NAMALWA (cell line): ENCODE measurements at places on chromosomes 3 and 15.
A peak's percentile ranks its signal among the peaks of the same experiment; 100 is the strongest.

- DNase-seq: peak; percentile 73
Measured at GRCh38 chr3:177196456-177197040, 734 bp downstream of the TBL1XR1 start.

DNA sequence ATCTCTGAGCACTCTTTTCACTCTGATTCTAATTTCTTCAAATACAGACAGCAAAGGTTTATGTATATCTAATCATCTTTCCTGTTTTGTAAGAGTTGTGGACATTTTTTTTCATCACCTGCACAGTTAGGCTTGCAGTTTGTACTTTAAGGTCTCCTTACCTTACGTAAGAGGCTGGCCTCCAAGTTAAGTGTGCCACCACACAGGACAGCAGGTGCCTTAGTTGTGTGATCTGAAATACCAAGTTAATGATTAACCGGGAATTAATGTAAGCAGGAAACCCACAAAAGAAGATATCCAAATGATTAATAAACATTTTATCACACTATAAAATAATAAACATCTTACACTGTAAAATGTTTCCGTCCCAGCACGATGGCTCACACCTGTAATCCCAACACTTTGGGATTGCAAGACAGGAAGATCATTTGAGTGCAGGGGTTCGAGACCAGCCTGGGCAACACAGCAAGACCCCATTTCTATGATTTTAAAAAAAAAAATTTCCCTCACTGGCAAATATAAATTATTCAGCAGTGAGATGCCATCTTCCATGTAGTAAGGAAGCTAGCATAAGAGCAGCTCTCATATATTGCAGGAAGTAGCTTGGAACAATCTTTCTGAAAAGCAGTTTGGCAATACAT is 87.7 kb upstream of the LIMD1 start:
- DNase-seq: no peak

- no peak for DNase-seq
Measured at GRCh38 chr3:46484388-46484787, 13.4 kb upstream of the RTP3 start.

GRCh38 chr3:152595975-152596821 is 238.7 kb upstream of the P2RY1 start:
- peak; percentile 81 for DNase-seq

- DNase-seq: no peak
Measured at GRCh38 chr3:88807491-88808105, 299.8 kb upstream of the EPHA3 start.

DNA sequence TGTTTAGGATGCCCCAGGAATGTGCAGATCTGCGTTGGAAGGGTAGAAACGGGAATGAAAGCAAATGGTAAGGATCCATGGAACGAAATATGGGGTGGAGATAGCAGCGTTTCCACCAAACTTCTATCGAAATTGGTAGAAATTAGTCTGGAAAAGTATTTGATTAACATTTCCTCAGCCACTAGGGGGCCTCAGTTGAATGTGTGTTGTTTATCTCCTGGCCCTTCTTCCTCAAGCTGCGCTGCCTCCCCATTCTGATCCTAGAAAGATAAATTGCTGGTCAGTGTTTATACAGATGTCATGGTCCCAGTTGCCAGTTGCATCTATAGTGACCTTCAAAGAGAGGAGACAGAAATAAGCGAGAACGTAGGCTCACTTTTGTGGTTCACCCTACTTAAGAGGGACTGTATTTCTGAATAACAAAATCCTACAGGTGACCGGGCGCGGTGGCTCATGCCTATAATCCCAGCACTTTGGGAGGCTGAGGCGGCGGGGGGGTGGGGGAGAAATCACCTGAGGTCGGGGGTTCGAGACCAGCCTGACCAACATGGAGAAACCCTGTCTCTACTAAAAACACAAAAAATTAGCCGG is 457.1 kb downstream of the SQOR start:
- peak; percentile 57 for DNase-seq

- no peak for DNase-seq
Measured at GRCh38 chr3:64687781-64688604, at the start of gene ADAMTS9. ADAMTS9 (minus strand) TSS chr3:64688000; CDS start chr3:64687657, 343 bp downstream.

GRCh38 chr15:75225951-75226732 is 24.5 kb downstream of the C15orf39 start:
- no peak for DNase-seq

DNA sequence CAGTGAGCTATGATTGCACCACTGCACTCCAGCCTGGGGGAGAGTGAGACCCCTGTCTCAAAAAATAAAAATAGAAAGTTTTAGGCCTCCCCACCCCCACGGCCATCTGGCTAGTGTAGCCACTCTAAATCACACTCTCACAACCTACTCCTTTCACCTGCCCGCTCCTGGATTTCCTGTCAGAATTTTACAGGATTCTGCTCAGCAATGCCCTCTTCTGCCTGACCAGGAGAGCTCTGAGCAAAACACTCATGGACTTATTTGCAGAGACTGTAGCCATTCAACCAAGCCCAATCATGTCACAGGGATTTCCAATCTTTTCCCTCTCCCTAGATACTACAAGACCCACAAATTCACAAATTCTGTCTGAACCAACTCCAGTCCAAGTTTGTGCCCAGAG is 242.6 kb upstream of the TPRG1 start:
- DNase-seq: no peak

GRCh38 chr3:183518491-183519251 is 36.8 kb downstream of the KLHL6 start:
- no peak for DNase-seq

- no peak for DNase-seq
Measured at GRCh38 chr3:128128251-128128650, 4.6 kb upstream of the RUVBL1 start.

- no peak for DNase-seq
Measured at GRCh38 chr3:31661286-31661685, 128.6 kb downstream of the STT3B start.

GRCh38 chr3:81544385-81544784 is 217.1 kb downstream of the GBE1 start:
- no peak for DNase-seq

DNA sequence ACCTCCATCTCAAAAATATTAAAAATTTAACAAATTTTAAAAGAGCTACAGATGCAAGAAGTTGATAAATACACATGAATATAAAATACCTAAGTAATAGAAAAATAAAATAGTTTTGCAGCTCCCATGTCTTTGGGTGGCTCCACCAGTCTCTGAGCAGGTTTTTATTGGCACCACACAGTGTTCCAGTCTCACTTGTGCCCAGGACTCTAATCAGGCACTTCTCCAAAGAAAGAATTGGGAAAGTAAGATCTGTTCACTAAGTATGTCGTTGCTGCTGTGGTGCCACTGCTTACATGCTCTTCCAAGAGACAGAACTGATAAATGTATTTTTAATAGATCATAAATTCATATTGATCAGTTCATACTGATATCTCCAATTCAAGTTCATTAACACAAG is 92.5 kb upstream of the ABI3BP start:
- DNase-seq: no peak
